ENCODE measurements at places on chromosomes 7 and 10.

DNA sequence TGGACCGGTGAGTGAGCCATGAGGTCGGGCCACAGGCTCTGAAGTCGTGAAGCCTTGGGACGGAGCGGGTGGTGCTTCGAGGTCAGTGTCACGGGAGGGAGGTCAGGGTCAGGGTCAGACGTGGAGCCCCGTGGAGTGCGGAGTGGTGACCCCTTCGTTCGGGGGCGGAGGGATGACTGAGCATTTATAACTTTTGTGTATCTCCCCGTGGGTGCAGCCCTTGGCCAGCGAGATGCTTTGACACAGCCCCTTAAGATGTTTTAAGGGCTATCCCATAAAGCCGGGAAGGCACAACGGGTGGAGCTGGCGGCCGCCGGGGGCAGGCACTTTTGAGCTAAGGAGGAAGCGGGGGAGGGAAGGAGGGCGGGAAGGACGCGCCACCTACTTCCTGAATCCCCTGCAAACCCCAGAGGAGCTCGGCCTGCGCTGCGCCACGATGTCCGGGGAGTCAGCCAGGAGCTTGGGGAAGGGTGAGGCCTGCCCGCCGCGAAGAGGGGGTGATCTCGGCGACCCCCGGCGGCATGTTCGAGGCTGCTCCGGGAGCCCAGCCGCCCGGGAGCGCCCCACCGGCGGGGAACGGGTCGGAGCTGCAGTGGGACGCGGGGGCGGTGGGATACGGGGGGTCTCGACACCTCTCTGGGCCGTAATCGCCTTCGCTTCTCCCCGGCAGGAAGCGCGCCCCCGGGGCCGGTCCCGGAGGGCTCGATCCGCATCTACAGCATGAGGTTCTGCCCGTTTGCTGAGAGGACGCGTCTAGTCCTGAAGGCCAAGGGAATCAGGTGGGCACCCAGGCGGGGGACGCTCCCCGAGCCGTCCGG, at the start of gene GSTO1:
GSTO1 (plus strand) TSS at position 400 of the 818 bp plus-strand sequence; CDS start at position 437, 37 bp downstream.
- H3K4me1 ChIP-seq = peaks cover 15% of the 10 kb centered on the region
- H3K27me3 ChIP-seq = peaks cover 43% of the 10 kb centered on the region
- H3K36me3 ChIP-seq = no peaks in the 10 kb centered on the region
- H3K27ac ChIP-seq = no peak within 1 kb of the TSS

GRCh38 chr10:26327811-26328210, 110.3 kb upstream of the APBB1IP start:
- no peaks in the 10 kb centered on the region for H3K36me3 ChIP-seq
- H3K4me3 ChIP-seq = no peak overlapping the region
- no peaks in the 10 kb centered on the region for H3K27me3 ChIP-seq
- no peak for DNase-seq
- no peak overlapping the region for H3K27ac ChIP-seq

DNA sequence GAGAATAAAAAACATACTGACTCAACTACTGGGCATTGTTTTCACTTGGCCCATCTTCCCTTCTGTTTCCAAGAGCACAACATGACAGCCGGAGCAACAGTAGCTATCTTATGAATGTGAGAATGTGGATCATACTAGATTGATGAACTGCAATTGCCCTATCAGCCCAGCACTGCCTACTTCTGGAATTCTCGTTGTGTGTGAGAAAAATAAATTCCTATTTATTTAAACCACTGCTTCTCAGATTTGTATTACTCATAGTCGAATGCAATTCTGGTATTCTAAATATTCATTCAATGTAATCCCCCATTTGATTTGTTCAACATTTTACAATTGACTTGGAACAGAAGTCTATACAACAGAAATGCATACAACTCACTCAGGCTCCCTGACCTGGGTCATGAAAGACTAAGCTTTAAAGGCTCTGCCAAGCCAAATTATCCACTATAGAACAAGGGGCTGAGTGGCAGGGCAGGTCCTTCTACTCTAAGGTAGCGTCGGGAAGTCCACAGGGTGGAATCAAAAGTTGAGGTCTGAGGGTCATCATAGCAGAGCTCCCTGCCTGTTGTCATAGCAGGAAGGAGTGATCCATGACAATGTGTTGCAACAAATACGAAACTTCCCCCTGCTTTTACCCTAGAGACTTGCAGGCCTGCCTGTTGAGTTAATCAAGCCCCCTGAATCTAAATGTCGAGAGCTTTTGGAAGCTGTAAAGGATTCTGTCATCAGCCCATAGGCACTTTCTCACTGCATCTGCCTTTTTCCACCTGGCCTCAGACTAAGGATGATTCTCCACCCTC, 12.4 kb upstream of the JAZF1 start:
- no peaks in the 10 kb centered on the region for H3K36me3 ChIP-seq
- DNase-seq = no peak
- H3K27me3 ChIP-seq = no peaks in the 10 kb centered on the region
- no peak overlapping the region for H3K27ac ChIP-seq
- no peak overlapping the region for H3K4me3 ChIP-seq

GRCh38 chr7:96530786-96531185, 178.9 kb downstream of the SEM1 start:
- H3K36me3 ChIP-seq = no peaks in the 10 kb centered on the region
- no peaks in the 10 kb centered on the region for H3K27me3 ChIP-seq
- H3K4me1 ChIP-seq = peaks cover 20% of the 10 kb centered on the region
- DNase-seq = no peak
- no peak overlapping the region for H3K4me3 ChIP-seq

- no peaks in the 10 kb centered on the region for H3K36me3 ChIP-seq
- peaks cover 39% of the 10 kb centered on the region for H3K27me3 ChIP-seq
- H3K4me1 ChIP-seq = peaks cover 4% of the 10 kb centered on the region
- DNase-seq = no peak
- peak overlapping the region; percentile 71 for H3K4me3 ChIP-seq
These were observed 877 bp upstream of the NOD1 start for GRCh38 chr7:30479202-30480120.

DNA sequence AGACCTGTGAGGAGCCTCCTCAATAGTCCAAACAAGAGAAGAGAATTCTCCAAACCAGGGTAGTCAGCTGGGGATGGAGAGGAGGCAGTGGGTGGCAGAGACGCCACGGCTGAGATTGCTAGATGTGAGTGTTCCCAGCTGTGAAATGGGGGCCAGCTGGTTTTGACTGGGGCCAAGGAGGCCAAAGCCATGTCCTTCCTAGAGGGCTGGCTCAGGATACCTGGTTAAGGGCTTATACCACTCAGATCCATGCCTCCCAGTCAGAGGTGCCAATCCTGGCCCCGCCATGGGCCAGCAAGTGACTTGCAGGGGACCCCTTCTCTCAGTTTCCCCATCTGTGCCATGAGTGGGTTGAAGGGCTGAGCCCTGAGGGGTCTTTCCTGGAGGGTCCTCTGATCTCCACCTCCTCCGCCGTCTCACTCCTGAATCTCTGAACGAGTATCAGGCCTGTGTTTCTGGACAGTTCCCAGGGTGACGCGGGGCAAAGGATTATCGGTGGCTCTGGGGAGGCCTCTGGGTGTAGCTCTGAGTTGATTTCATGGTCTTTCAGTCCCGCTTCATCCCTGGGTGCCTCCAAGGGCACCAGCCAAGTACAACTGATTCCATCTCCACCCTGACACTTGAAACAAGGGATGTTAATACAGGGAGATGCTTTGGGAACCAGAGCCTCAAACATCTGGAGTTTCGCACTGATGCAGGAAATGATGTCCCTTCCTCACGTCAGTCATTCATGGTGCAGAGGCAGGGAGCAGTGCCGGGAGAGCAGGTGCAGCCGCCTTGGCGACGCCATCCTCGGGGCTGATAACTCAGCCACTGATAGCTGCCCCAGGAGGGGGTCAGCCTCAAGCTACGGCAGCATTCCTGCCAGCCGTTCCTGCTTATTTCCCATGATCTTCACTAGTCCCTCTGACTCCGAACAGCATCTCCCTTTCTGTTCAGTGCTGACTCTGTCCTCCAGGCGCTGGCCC, 126.7 kb downstream of the RGS10 start:
- no peak overlapping the region for H3K4me3 ChIP-seq
- no peaks in the 10 kb centered on the region for H3K27me3 ChIP-seq
- H3K36me3 ChIP-seq = no peaks in the 10 kb centered on the region
- H3K4me1 ChIP-seq = peaks cover 16% of the 10 kb centered on the region
- H3K27ac ChIP-seq = no peak overlapping the region

GRCh38 chr10:78579576-78579975, 489.2 kb upstream of the ZMIZ1 start:
- no peaks in the 10 kb centered on the region for H3K27me3 ChIP-seq
- peaks cover 14% of the 10 kb centered on the region for H3K4me1 ChIP-seq
- no peak overlapping the region for H3K4me3 ChIP-seq
- no peak for DNase-seq

- H3K4me1 ChIP-seq = peaks cover 8% of the 10 kb centered on the region
- H3K36me3 ChIP-seq = no peaks in the 10 kb centered on the region
These were observed 19.5 kb upstream of the RHEB start for GRCh38 chr7:151539088-151539671.

DNA sequence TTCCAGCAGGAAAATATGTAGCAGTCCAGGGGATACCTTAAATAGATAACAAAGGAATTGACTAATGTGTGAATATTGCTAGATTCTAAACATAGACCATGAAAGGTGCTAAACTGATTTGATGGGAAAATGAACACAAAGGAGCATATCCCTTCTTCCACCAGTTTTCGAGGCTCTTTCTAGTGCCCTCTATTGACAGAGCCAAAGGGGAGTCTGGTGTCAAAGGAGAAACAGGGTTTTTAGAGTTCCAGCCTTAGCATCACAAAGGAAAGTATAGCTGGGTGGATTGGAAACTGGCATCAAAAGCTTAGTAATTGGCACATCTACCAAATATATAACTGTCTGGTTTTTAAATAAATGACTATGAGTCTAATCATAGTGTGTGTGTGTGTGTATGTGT, 636.8 kb downstream of the ETV1 start:
- H3K4me3 ChIP-seq = no peak overlapping the region
- H3K27ac ChIP-seq = no peak overlapping the region
- H3K36me3 ChIP-seq = no peaks in the 10 kb centered on the region

DNA sequence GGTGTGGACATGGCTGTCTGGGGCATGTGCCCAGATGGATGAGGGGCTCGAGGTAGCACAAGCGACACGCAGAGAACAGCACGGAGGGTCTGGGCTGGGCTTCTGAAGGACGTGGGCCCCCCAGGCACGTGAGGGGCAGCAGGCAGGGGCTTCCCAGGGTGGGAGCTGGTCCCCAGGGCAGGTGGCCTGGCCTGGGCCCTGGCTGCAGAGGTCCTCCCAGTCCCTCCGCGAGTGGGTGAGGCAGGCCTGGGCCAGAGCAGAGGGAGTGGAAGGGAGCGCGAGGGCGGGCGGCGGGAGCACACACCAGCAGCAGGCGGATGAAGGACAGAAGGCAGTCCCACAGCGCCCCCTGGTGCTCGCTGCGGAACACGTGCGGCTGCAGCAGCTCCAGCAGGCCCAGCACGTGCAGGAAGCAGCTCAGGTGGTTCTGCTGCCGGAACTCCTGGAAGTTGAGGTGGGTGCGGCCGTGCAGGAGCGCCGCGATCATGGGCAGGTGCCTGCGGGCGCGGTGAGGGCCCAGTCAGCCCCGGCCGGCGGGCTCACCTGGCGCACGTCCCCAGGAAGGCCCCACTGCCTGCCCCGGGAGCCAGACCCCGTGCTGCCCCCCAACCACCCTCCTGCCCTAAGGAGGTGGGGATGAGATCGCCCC, 14.7 kb upstream of the MICALL2 start:
- no peaks in the 10 kb centered on the region for H3K4me1 ChIP-seq
- no peaks in the 10 kb centered on the region for H3K36me3 ChIP-seq
- H3K27me3 ChIP-seq = no peaks in the 10 kb centered on the region
- H3K27ac ChIP-seq = no peak overlapping the region
- no peak overlapping the region for H3K4me3 ChIP-seq

GRCh38 chr10:92184977-92185376, 105.9 kb downstream of the CPEB3 start:
- no peaks in the 10 kb centered on the region for H3K36me3 ChIP-seq
- no peak overlapping the region for H3K4me3 ChIP-seq
- H3K27ac ChIP-seq = no peak overlapping the region
- no peaks in the 10 kb centered on the region for H3K4me1 ChIP-seq
- DNase-seq = no peak

- H3K36me3 ChIP-seq = no peaks in the 10 kb centered on the region
- H3K27ac ChIP-seq = no peak overlapping the region
- no peak for DNase-seq
- no peaks in the 10 kb centered on the region for H3K27me3 ChIP-seq
These were observed 479.6 kb downstream of the GATA3 start for GRCh38 chr10:8534096-8534495.

DNA sequence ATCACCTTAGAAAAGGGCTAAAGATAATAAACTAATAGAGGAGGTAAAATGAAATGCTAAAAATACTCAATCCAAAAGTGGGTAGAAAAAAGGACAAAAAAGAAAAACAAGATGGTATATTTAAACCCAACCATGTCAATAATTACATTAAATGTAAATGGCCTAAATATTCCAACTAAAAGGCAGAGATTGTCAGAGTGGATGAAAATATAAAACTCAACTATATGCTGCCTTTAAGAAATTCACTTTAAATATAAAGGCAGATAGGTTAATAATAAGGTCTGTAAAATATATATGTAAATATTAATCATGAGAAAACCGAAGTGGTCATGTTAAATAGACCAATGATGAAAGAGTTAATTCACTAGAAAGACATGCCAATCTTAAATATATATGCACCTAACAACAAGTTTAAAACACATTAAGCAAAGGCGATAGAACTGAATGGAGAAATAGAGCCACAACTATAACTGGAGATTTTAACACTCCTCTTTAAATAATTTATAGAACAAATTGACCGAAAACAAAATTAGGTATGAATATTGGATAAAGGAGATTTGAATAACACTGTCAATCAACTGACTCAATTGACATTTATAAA, 159.4 kb downstream of the PLPP4 start:
- H3K4me3 ChIP-seq = no peak overlapping the region
- H3K36me3 ChIP-seq = no peaks in the 10 kb centered on the region
- DNase-seq = no peak
- no peak overlapping the region for H3K27ac ChIP-seq

GRCh38 chr7:27889800-27890199, 149.8 kb downstream of the TAX1BP1 start:
- DNase-seq = no peak
- H3K4me1 ChIP-seq = peaks cover 6% of the 10 kb centered on the region
- no peak overlapping the region for H3K4me3 ChIP-seq
- no peaks in the 10 kb centered on the region for H3K36me3 ChIP-seq
- H3K27me3 ChIP-seq = no peaks in the 10 kb centered on the region

GRCh38 chr7:129317450-129317849, 92.6 kb downstream of the AHCYL2 start:
- DNase-seq = peak; percentile 10
- H3K4me3 ChIP-seq = no peak overlapping the region
- H3K27ac ChIP-seq = no peak overlapping the region
- H3K4me1 ChIP-seq = no peaks in the 10 kb centered on the region

DNA sequence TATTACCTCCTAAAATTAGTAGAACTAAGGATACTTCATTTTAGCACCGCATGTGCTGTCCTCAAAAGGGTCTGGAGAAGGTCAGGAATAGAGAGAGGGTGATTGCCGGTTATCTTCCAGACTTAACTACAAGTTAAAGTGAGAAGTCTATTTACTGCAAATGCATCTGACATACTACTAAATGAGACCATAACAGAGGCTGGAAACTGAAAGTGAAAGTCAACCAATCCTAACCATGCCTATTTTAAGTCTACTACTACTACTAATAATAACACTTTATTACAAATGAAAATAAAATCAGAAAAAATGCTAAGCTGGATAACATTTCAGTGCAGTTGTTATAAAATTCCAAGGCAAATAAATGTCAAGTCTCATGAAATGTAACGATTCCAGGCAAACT, 244.7 kb downstream of the KIF20B start:
- DNase-seq = no peak
- H3K4me3 ChIP-seq = no peak overlapping the region
- H3K4me1 ChIP-seq = no peaks in the 10 kb centered on the region

GRCh38 chr10:3142146-3142875, 30.3 kb downstream of the PITRM1 start:
- H3K4me3 ChIP-seq = no peak overlapping the region
- peaks cover 6% of the 10 kb centered on the region for H3K36me3 ChIP-seq
- H3K27ac ChIP-seq = no peak overlapping the region
- no peaks in the 10 kb centered on the region for H3K27me3 ChIP-seq
- DNase-seq = no peak
- no peaks in the 10 kb centered on the region for H3K4me1 ChIP-seq

Data from neural progenitor cell (in vitro differentiated cells).